Stimulated activated CD4-positive, alpha-beta T cell treated with anti-CD3 and anti-CD28 coated beads, Interleukin-4, amount 100 ng/mL, for 4 hours (primary cell): ENCODE measurements at places on chromosomes 7 and 10.

GRCh38 chr7:42077271-42078135 lies 159.5 kb downstream of the GLI3 start:
- no peak for DNase-seq

DNA sequence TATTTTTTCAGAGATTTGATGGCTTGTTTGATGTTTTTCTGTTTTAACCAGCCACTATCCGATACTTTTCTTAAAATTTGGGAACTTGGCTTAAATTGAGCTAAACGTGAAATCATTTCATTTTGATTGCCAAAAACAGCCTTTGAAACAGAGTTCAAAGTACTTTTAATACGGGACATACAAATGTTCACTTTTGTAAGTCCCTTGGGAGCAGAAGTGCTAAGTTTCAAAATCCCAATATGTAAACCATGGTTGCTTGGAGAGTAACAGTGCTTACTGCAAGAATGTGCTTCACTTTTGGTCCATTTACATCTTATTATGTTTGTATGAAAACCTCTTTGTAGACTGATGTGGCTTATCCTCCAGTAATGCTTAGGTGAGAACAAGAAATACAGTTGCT lies 10.9 kb downstream of the PNPLA8 start:
- DNase-seq: no peak

DNA sequence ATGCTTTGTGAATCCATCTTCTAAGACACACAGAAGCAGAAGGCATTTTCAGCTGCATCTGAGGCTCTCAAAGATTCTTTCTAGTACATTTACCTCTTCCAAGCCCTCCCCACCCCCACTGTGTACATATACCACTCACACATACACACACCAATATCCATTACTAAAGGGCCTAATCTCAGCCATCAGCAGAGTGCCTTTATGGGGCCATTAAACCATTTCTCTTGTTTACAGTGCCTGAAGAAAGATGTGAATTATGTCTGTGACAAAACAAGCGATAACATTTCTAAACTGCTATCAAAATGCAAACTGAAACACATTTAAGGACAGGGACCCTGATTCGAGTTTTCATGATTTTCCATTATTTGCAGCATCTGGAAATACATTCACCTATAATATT lies 40.0 kb downstream of the ETV1 start:
- no peak for DNase-seq

DNA sequence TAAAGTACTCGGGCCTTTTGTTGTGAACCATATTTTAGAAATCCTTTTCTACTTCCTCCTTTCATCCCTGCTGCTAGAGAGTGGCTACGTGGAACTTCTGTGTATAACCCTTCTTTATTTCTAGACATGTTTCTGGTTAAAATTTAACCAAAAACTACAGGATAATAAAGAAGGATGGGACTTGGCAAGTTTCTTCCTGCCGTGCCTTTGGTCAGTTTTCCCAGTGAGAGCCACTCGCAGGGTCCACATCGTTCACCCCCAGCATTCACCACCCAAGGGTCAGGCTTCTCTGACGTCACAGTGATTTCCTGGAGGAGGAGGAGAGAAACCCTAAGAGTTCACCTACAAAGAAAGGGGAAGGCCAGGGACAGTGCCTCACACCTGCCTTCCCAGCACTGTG lies 45.4 kb downstream of the NKX6-2 start:
- DNase-seq: no peak

- no peak for DNase-seq
These were observed 38.1 kb upstream of the SEMA3A start for GRCh38 chr7:84232646-84233045.

GRCh38 chr10:70925377-70926225 lies 37.2 kb upstream of the PCBD1 start:
- DNase-seq: peak; percentile 13

GRCh38 chr10:109007514-109007913 lies 915.8 kb downstream of the XPNPEP1 start:
- DNase-seq: no peak
